ENCODE measurements at places on chromosomes 7 and 10. TPM values are rescaled to one million over a fixed set of nuclear protein-coding genes. Genes with fewer than 3 reads are reported as not detected.

The PIP4K2A gene
- total RNA-seq, result 52.7 TPM

- H3K27me3 ChIP-seq, result no peaks in the 10 kb centered on the region
- DNase-seq, result no peak
- H3K4me3 ChIP-seq, result no peak overlapping the region
- H3K27ac ChIP-seq, result no peak overlapping the region
- no peaks in the 10 kb centered on the region for H3K36me3 ChIP-seq
Observed at GRCh38 chr10:114575417-114576131, 82.5 kb downstream of the ABLIM1 start.

DNA sequence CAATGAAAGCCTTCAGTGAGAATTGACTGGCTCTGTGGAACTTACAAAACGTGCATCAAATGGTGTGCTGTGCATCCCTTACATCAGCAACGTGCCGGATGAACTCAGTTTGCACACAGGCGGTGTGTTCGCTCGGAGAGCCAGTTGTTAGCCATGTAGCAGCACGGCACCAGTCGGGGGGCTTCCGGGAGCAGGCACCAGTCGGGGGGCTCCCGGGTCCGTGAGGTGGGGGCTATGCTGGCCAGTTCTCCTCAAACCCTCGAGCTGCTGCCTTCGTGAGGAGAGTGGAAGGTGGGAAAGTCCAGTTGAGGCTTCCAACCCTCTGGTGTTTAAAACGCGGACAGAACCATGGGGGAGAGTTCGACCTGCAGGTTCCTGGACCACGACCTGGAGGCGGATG, 34.9 kb upstream of the UTF1 start:
- no peaks in the 10 kb centered on the region for H3K36me3 ChIP-seq
- no peak overlapping the region for H3K27ac ChIP-seq
- H3K27me3 ChIP-seq, result peaks cover 16% of the 10 kb centered on the region
- no peaks in the 10 kb centered on the region for H3K4me1 ChIP-seq
- no peak overlapping the region for H3K4me3 ChIP-seq

The SVOPL gene
- not detected for total RNA-seq

The LMOD2 gene
- total RNA-seq, result not detected

- no peaks in the 10 kb centered on the region for H3K27me3 ChIP-seq
- no peak for DNase-seq
- peak overlapping the region; percentile 82 for H3K27ac ChIP-seq
- H3K36me3 ChIP-seq, result peaks cover 12% of the 10 kb centered on the region
- no peak overlapping the region for H3K4me3 ChIP-seq
- H3K4me1 ChIP-seq, result peaks cover 71% of the 10 kb centered on the region
Observed at GRCh38 chr7:4707217-4707741, 25.2 kb downstream of the FOXK1 start.

- no peak overlapping the region for H3K27ac ChIP-seq
- peaks cover 30% of the 10 kb centered on the region for H3K27me3 ChIP-seq
- no peaks in the 10 kb centered on the region for H3K36me3 ChIP-seq
- no peak overlapping the region for H3K4me3 ChIP-seq
- no peaks in the 10 kb centered on the region for H3K4me1 ChIP-seq
Observed at GRCh38 chr10:78528749-78529204, 495.1 kb downstream of the RPS24 start.

The KAZALD1 gene
- 43.0 TPM for total RNA-seq

The FXYD4 gene
- total RNA-seq, result not detected

The TLX1 gene
- total RNA-seq, result not detected

The KAT6B gene
- total RNA-seq, result 28.2 TPM

GRCh38 chr10:111207500-111207899, 130.7 kb downstream of the ADRA2A start:
- no peak overlapping the region for H3K27ac ChIP-seq
- no peak overlapping the region for H3K4me3 ChIP-seq
- H3K27me3 ChIP-seq, result no peaks in the 10 kb centered on the region
- no peak for DNase-seq

DNA sequence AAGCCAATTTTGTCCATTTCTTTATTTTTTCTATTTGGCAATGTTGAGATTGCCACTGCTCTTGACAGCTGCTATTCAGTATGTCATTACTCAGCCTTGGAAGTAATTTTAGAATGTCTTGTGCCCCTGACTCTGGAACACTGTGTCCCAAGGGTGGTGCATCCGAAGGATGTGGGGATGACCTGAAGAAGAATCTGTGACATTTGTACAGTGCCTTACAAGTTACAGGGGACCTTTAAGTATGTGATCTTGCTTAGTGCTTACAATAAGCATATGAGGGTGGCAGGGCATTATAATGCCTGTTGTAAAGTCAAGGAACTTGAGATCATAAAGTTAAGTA, 239.5 kb downstream of the REEP3 start:
- H3K4me3 ChIP-seq, result no peak overlapping the region
- DNase-seq, result no peak
- no peak overlapping the region for H3K27ac ChIP-seq
- H3K36me3 ChIP-seq, result peaks cover 3% of the 10 kb centered on the region

DNA sequence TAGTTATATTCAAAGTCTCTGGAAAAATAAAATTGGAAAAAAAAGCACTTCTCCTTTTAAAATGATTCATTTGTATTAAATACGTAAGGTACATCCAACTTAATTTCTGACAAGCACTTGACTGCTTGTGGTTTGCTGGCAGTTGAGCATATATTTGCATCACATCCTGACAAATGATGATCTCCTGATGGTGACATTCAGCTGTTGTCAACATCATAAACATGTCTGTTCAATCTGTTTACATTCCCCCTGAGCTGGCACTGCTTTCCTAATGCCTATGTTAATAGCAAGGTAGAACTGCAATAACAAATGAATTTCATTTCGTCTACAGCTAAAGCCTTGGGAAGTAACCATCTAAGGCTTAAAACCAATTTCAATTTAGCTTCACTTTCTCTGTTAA, 24.4 kb downstream of the TSPAN12 start:
- peaks cover 24% of the 10 kb centered on the region for H3K36me3 ChIP-seq
- H3K4me3 ChIP-seq, result no peak overlapping the region
- no peaks in the 10 kb centered on the region for H3K27me3 ChIP-seq
- DNase-seq, result no peak

The ABCB4 gene
- not detected for total RNA-seq

DNA sequence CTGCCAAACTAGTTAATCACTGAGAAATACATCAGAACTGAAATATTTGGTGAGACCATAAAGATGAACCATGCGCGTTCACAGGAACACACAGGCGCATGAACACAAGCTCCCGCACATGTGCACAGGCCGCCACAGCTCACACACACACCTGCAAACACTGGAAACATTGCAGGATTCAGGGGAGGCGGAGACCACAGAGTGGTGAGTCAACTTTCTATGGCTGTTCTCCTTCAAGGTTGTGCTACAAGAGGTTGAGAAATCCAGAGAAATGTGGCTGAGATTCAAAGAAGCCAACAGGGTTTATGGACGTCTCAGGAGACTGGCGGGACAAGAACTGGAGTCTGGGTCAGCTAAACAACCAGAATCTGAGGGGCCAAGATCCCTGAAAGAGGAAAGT, 17.8 kb downstream of the ESYT2 start:
- DNase-seq, result no peak
- H3K4me1 ChIP-seq, result peaks cover 88% of the 10 kb centered on the region
- peak overlapping the region; percentile 93 for H3K27ac ChIP-seq
- H3K27me3 ChIP-seq, result no peaks in the 10 kb centered on the region

DNA sequence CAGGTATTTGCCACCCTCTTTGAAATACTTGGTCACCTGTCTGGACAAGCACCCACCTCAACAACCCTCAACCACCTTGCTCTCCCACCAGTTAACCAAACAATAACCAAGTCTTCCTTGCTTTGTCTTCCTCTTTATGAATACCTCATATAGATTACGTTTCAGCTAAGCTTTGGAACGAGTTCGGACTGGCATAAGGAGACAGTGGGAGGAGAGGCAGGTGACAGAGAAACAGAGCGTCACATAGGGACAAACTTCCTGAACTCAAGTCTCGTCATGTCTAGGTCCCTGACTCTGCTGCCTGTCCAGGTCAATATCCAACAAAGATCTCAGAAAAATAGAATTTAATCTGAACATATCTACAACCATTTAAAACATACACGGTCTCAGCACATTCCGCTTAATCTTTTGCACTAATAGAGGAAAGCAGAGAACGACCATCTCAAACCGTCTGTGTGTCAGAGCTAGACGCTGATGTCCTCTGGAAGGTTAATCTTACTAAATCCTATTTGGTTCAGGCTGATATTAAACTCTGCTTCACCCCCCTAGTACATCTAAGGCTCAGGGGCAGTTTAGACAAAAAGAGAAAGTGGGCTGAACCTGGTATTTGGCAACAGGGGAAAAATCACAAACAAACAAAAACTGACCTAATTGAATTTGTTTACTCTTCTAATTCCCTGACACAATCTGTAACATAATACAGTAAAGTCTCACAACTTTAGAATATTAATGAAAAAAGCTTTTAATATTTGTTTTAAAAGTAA, 26.4 kb upstream of the SVOPL start:
- peaks cover 2% of the 10 kb centered on the region for H3K27me3 ChIP-seq
- no peak for DNase-seq
- no peak overlapping the region for H3K4me3 ChIP-seq
- H3K4me1 ChIP-seq, result no peaks in the 10 kb centered on the region

DNA sequence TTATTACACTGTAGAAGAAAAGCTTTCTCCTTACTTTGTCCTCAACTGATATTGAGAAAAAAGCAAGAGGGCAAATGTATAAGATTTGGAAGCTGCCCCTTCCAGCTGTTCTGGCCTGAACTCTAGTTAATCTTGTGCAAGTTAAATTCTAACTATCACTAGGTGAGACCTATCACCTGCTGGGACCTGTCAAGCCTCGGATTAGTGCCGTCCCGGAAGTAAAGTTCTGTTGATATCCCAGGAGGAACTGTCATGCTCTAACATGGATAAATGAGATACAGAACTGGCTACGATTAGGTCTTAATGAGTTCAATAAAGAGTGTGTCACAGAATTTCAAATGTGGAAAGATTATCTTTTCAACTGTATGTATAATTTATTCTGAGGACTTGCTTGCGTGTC, 1.2 kb upstream of the BPGM start:
- peaks cover 14% of the 10 kb centered on the region for H3K4me1 ChIP-seq
- H3K36me3 ChIP-seq, result peaks cover 2% of the 10 kb centered on the region
- H3K4me3 ChIP-seq, result no peak overlapping the region
- no peak overlapping the region for H3K27ac ChIP-seq

Measured in osteocyte (in vitro differentiated cells).